Heart right ventricle (tissue), 16 donors: ENCODE measurements at places on chromosomes 11 and 22. TPM values are rescaled to one million over a fixed set of nuclear protein-coding genes. Genes with fewer than 3 reads are reported as not detected.

GRCh38 chr11:1503708-1504104 is 17.1 kb upstream of the MOB2 start:
- DNase-seq, result peak; percentile 70
- peak overlapping the region; percentile 75 for H3K27ac ChIP-seq

DNA sequence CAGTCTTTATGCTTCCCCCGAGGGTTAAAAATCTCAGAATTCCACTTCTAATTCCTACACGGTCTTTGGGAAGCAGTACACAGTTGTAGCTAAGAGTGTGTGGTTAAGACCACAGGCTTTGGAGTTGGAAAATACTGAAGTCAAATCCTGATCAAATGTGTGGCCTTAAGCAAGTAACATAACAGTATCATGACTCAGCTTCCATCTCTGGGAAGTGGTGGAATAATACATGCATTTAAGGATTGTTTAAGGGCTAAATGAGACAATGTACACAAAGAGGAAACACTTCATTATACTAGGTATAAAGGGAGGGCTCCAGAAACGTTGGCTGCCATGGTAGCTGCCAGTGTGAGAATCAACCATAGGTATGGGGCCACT is 71.5 kb downstream of the FAT3 start:
- no peak overlapping the region for H3K27ac ChIP-seq
- no peaks in the 10 kb centered on the region for H3K36me3 ChIP-seq
- no peak for DNase-seq
- H3K4me1 ChIP-seq, result no peaks in the 10 kb centered on the region
- H3K4me3 ChIP-seq, result no peak overlapping the region

DNA sequence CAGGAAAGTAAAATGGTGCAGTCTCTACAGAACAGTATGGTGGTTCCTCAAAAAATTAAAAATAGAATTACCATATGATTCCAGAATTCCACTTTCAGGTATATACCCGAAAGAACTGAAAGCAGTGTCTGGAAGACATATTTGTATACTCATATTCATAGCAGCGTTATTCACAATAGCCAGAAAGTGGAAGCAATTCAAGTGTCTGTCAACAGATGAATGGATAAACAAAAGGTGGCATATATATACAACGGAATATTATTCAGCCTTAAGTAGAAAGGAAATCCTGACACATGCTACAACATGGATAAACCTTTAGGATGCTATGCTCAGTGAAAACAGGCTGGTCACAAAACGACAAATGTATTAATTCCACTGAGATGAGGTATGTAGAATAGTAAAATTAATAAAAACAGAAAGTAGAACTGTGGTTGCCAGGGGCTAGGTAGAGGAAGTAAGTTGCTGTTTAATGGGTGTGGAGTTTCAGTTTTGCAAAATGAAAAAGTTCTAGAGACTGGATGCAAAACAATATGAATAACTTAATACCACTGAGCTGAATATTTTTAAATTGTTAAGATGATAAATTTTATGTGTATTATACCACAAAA is 14.5 kb downstream of the SAA1 start:
- H3K36me3 ChIP-seq, result peaks cover 7% of the 10 kb centered on the region
- no peaks in the 10 kb centered on the region for H3K4me1 ChIP-seq
- no peaks in the 10 kb centered on the region for H3K27me3 ChIP-seq
- no peak for DNase-seq
- no peak overlapping the region for H3K4me3 ChIP-seq

GRCh38 chr11:36313750-36314433 is 17.8 kb downstream of the PRR5L start:
- no peak overlapping the region for H3K27ac ChIP-seq
- H3K4me1 ChIP-seq, result no peaks in the 10 kb centered on the region
- no peak for DNase-seq
- H3K4me3 ChIP-seq, result no peak overlapping the region

DNA sequence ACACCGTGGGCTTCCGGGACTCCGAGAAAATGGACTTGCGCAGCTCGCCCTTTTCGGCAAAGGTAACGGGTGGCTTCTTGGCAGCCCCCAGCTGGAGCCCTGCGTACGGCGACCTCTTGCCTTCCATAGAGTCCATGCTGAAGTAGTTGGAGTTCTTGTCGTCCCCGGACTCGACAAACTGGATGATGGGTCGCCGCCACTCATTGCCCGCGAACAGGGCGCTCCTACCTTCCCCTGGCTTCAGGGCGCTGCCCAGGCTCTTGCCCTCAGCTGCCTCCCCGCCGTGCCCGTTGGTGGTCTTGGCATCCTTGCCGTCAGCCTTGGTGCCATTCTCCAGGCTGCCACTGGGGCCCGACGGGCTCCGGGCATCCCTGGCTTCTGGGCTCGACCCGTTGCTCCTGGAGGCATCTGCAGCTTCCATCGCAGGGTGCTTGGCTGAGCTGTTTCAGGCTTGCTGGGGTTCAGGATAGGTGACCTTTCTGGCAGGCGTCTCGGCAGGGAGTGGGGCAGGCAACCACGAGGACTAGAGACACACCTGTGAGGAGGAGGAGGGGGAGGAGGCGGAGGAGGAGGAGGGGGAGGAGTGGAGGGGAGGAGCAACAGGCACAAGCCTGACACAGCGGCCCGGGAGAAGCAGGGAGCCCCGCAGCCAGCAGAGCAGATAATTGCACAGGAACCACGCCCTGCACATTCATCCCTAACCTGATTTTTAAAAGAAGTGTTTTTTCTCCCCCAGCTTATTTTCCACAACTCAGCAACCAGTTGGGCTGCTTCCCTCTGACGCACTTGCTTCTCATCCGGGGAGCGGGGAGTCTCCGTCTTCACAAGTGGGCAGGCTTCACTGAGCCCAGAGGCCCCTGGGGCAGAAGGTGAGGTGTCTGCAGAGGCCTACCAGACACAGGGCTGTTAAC is at the start of gene TRIM29:
TSS of gene TRIM29 (minus strand) at position 503 of the 911 bp plus-strand sequence. CDS start at position 421, 82 bp downstream.
- H3K27ac ChIP-seq, result no peak within 1 kb of the TSS
- H3K36me3 ChIP-seq, result no peaks in the 10 kb centered on the region
- H3K4me3 ChIP-seq, result no peak within 1 kb of the TSS
- H3K27me3 ChIP-seq, result peaks cover 28% of the 10 kb centered on the region

DNA sequence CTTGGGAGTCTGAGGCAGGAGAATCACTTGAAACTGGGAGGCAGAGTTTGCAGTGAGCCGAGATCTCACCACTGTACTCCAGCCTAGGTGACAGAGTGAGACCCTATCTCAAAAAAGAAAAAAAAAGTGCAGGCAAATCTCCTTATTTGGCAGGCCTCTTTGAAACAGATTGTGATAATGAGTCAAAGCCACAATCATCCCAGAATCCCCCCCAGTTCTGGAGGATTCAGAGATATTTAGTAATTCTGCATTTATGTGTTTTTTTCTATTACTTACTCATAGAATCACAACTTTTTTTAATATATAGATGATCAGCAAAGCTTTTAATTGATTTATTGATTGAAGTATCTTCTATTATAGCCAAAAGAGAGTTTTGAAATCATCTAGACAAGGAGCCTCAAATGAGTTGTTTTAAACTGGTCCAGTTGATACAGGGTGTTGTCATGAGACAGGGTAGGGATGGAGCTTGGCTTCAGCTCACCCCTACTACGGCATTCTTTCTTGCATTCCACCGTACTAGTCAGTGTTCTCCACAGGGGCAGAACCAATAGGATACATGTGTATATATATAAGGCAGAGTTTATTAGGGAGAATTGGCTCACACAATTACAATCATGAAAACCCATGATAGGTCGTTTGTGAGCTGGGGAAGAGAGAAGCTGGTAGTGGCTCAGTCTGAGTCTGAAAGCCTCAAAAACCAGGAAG is 39.3 kb upstream of the SORL1 start:
- H3K4me3 ChIP-seq, result no peak overlapping the region
- H3K4me1 ChIP-seq, result peaks cover 11% of the 10 kb centered on the region
- H3K27ac ChIP-seq, result no peak overlapping the region
- DNase-seq, result no peak
- no peaks in the 10 kb centered on the region for H3K36me3 ChIP-seq
- H3K27me3 ChIP-seq, result no peaks in the 10 kb centered on the region

DNA sequence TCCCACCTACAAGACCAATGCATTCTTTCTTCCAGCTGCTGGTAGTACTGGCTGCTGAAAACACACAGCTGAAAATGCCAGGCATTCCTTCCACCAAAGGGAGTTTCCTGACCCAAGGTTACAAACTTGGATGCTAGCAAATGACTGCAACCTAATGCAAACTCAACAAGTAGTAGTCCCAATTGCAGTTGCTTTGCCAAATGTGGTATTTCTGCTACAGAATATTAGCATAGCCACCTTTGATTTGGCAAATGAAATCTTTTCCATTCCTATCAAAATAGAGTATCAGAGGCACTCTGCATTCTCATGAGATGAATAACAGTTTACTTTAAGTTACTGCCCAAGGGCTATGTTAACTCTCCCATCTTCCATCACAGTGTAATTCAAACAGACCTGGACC is 172.0 kb upstream of the ARHGAP42 start:
- DNase-seq, result no peak
- no peak overlapping the region for H3K27ac ChIP-seq
- no peaks in the 10 kb centered on the region for H3K4me1 ChIP-seq
- no peaks in the 10 kb centered on the region for H3K27me3 ChIP-seq

GRCh38 chr11:70002433-70002832 is 75.7 kb upstream of the ANO1 start:
- H3K27me3 ChIP-seq, result no peaks in the 10 kb centered on the region
- H3K4me3 ChIP-seq, result no peak overlapping the region
- no peaks in the 10 kb centered on the region for H3K36me3 ChIP-seq
- no peak overlapping the region for H3K27ac ChIP-seq

Gene NAALAD2
- total RNA-seq, result 1.4 TPM

Gene SGSM1
- 9.0 TPM for total RNA-seq

Gene INS
- 0.76 TPM for total RNA-seq

Gene TEX54
- not detected for total RNA-seq

Gene LRRC74B
- total RNA-seq, result not detected

Gene ADAMTS15
- 38.6 TPM for total RNA-seq
